ENCODE measurements at places on chromosomes 5 and 9.
A peak's percentile ranks its signal among the peaks of the same experiment; 100 is the strongest.

DNA sequence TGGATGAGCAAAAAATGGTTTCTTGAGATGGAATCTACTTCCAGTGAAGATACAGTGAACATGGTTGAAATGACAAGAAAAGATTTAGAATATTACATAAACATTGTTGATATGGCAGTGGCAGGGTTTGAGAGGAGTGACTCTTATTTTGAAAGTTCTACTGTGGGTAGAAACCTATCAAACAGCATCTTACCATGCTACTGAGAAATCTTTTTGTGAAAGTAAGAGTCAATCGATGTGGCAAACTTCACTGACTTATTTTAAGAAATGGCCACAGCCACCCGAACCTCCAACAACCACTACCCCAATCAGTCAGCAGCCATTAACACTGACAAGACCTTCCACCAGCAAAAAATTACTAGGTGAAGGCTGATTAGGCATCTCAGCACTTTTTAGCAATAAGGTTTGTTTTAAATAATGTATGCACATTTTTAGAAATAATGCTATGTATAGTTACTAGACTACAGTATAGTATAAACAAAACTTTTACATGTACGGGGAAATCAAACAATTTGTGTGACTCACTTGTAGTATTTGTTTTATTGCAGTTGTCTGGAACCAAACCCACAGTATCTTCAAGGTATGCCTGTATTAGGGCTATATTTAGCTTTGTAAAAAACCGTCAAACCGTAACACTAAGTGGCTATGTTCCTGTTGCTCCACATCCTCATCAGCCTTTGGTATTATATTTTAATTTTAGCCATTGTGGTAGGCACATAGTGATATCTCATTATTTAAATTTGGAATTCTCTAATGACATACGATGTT is 30.6 kb upstream of the ADAMTS6 start:
- DNase-seq: no peak

DNA sequence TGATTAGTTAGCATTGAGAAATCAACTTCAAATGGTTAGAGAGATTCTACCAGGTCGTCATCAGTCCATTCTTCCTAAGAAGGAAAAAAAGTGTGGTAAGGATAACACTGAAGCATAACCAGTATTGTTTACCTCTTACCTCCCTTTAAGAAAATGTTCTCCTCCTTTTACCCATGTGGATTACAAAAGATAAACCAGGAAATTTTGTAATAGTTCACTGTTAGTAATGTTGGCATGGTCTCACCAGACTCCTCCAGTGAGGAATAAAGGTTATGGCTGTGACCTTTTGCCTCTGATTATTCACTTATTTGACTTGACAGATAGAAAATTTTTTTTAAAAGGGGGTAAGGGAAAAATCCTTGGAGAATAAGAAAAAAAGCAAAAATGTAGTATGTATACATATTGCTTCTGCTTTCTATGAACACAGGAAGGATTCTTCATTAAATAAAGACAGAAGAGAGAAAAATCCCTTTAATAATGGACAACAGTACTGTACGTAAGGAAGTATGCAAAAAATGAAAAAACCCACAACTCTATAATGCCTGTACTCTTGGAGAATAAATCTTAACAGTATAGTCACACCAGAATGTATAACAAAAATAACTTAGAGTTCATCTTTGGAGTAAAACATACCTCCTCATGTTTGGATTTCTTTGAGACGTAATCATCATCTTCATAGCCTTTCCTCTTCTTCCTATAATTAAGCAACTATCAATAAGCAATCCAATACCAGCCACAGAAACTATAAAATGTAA is 18.1 kb downstream of the CCNH start:
- no peak for DNase-seq

- DNase-seq: no peak
Observed at GRCh38 chr9:130877300-130877699, 19.3 kb downstream of the QRFP start.

DNA sequence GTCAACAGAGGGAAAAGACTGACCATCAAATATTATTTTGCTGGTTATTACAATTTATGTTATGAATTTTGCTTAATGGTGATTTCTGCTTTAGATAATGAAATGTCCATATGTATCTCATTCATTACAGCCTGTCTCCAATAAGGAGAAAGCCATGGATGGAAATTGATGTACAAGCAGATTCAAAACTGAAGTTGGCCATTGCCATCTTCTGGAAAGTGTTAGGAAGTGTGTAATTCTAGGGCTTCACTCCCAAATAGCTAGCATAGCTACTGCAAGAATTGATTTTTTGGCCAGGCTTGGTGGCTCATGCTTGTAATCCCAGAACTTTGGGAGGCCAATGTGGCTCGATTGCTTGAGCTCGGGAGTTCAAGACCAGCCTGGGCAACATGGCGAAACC is 45.8 kb downstream of the DYNC2I2 start:
- DNase-seq: peak; percentile 16

- peak; percentile 52 for DNase-seq
Observed at GRCh38 chr5:149358294-149358651, 427 bp downstream of the PCYOX1L start.

DNA sequence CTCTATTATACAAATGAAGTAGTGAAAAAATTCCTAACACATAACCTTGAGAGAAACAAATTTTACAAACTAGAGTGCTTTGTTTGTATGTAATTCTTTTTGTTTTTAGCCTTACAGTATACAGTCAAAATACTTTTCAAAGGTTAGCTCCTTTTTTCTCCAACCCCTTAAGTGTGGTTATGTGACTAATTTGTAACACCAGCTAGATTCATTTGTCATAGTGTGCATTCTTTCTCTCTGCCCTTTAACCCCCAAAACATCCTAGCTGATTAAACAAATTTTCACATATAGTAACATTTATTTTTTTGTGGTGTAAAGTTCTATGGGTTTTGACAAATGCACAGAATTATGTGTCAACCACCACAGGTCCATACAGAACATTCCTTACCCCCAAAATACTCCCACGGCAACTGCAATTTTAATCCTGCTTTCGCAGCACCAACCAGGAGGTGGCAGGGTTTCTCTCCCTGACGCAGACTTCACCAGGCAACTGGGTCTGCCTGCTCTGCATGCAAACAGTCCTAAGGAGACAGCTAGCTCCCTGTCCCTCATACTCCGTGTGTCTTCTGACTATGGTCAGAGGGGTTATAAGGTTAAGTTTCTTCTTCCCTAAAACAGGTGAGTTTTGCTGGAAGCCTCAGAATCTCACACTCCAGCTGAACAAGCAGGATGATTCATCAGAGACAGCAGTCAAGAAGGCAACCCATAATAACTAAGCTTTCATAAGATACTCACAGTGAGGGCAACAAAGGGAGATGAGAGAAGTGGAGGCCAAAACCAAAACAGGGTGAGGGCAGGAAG is 44.5 kb upstream of the NR5A1 start:
- peak; percentile 40 for DNase-seq

- DNase-seq: no peak
Observed at GRCh38 chr9:107888773-107889227, 399.2 kb upstream of the KLF4 start.

GRCh38 chr9:126498331-126498730 is 115.4 kb upstream of the LMX1B start:
- no peak for DNase-seq

- DNase-seq: no peak
Observed at GRCh38 chr9:137676998-137677397, 58.2 kb downstream of the EHMT1 start.

DNA sequence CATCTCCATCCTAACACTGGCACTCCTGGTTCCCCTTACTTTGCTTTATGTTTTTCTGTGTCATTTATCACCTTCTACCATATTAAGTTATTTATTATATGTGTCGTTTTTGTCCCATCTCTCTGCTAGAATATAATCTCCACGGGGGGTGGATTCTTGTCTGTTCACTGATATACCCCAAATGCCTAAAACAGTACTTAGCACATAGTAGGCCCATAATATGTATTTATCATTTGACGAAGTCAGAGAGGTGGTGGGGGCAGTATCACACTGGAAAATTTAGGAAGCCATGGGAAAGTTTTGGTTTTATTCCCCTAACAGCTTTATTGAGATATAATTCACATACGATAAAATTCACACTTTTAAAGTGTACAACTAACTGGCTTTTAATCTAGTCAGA is 14.4 kb downstream of the ZCCHC9 start:
- no peak for DNase-seq

GRCh38 chr9:112503170-112503569 is 16.5 kb downstream of the KIAA1958 start:
- DNase-seq: peak; percentile 26

GRCh38 chr5:21820527-21820926 is 1032.6 kb downstream of the CDH12 start:
- no peak for DNase-seq

DNA sequence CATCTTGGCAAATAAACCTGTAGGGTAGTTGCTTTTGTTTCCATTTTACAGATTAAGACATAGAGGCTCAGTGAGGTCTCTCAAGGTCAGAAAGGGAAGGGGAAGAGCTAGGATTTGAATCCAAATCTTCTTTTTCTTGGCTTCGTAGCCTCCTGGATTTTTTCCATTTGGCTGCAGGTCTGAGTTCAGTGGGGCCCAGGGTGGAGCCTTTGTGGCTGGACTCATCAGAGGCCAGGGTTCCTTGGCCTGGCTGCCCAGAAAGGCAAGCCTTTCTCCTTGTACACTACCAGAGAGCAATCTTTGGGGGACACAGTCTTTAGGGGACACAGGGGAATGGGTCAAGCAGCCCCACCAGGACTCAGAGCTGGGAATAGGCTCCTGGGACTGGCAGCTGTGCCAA is 10.5 kb upstream of the TRAF1 start:
- no peak for DNase-seq

DNA sequence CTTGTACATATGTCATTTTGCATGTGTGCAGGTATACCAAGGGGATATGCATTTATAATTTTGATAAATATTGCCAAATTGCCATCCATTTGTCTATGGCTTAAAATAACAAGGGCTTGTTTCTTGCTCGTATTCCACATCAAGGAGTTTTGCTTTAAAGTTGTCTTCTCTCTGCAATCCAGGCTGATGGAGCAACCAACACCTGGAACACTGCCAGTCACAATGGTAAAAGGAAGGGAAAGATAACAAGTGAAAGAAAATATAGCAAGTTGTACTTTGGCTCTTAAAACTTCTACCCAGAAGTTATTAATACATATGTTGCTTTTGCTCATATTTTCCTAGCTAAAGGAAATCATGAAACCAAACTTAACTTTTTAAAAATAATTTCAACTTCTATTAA is 156.9 kb downstream of the UNC13B start:
- no peak for DNase-seq
